ENCODE measurements at places on chromosomes 2 and 18.

DNA sequence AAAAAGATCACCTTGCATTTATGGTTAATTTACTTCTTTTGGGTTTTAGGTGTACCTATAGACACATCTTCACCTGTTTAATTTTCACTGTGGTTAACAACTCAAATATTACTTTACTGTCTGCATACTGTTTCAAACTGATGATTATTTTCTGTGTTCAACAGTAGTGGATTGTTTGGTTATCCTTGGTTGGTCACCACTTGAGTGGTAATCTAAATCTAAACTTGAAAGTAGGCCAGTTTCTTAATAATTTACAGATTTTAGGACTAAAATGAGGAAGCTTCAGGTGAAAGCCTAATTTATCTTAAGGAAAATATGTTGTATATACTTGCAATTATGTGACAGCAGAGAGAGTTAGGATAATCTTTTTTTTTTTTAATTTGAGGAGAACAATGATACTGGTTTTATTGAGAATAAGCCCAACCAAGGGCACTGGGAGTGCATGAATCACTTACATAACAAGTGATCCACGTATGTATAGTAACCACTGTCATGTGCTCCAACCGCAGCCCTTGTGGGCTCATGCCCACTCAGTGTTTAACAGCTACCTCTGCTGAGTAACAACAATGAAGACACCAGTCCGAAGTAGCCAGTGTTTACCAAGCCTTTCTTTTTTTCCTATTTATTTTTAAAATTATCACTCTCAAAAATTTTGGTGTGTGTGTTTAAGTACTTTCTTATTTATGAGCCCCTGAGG, 31.0 kb upstream of the WDSUB1 start:
- DNase-seq, result no peak

DNA sequence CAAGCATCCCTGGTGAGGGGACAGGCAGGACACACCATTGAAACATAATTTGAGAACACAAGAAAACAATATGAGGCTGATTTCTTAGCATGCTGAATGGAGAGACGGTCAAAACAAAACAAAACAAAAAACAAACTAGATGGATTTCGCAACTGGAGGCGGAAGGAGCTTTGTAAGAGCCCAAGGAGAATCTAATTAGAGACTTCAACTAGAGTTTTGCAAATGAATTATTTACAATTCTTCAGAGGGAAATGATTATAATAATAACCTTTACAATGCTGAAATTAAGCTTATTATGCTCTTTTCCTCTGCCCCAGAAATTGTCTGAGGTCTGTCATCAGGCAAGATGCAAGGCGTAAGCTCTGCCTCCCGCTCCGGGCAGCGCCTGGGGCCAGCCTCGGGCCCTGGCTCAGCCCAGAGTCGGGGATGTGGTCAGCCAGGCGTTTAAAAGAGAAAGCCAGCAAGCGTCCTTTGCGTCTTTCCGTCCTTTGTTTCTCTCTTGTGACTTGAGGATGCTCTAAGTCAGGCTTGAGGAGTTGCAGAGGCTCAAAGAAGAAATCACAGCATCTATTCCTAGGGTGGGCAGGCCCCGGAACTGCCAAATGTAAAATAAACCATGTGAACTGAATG, 139.6 kb downstream of the TWIST2 start:
- DNase-seq, result no peak

DNA sequence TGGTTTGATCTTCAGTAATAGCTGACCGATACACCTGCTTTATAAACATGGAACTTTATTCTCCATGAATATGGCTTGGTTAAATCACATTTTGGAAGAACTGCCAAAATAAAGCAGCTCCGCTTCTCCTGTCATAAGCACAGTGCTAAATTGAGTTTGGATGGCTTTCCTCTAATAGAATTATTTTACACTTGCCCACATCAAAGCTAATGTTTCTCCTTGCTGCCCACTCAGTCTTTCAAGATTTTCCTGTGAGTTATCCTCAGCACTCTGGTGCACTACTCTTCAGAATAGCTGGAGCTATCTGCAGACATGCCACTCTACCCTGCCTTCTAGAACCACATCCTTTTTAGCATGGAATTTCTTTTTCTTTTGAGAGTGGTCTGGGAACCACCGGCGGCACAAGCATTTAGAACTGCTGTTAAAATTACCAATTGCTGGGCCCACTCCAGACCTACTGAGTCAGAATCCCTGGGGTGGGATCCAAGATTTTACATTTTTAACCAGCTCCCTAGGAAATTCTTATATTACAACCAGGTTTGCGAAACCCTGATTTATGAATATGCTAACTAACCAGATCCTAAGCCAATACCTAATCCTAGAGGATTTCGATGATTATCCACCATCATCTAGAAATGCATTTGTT, 283.3 kb downstream of the AFF3 start:
- no peak for DNase-seq

GRCh38 chr2:94869131-94869530, 2.1 kb upstream of the TEKT4 start:
- DNase-seq, result no peak

- DNase-seq, result no peak
Measured at GRCh38 chr2:74001781-74002504, 17.2 kb downstream of the TET3 start.

- no peak for DNase-seq
Measured at GRCh38 chr2:27431395-27431794, 3.0 kb downstream of the NRBP1 start.

- DNase-seq, result no peak
Measured at GRCh38 chr2:159026170-159026569, 57.7 kb downstream of the TANC1 start.

DNA sequence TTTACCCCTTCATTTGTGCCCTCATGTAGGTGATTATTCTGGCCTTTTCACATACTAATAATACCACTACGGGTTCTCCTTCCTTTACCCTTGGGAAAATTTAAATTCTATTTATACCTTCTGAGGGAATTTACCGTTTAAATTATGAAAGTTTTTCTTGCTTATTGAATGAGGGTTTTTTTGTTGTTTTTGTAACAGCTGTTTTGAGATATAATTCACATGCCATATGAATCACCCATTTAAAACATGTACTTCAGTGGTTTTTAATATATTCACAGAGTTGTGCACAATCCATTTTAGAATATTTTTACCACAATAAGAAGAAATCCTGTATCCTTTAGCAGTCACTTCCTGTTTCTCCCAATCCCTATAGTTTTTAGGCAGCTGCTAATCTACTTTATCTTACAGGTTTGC, 54.7 kb downstream of the EML4 start:
- no peak for DNase-seq

- no peak for DNase-seq
Measured at GRCh38 chr2:96146881-96147592, 1.8 kb upstream of the DUSP2 start.

- no peak for DNase-seq
Measured at GRCh38 chr2:124353656-124354055, 328.6 kb downstream of the CNTNAP5 start.

DNA sequence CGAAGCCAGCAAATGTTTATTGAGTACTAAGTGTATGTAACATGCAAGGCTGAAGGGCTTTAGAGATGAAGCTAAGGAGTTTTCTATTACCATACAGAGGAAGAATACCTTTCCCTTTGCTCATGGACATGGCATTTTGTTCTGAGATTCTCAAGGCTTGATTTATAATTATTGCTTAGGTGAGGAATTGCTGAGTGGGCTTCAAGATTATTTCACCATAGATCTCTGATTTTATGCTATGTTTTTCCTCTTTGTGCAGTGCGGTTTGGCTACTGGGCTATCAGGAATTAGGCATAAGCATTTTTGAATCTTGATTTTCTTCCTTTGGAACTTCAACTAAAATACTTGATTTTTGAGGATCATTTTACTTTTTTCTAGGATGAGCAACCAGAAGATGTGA, 42.5 kb downstream of the VRK2 start:
- DNase-seq, result no peak

GRCh38 chr2:233060501-233060979, 398 bp downstream of the INPP5D start:
- DNase-seq, result no peak

DNA sequence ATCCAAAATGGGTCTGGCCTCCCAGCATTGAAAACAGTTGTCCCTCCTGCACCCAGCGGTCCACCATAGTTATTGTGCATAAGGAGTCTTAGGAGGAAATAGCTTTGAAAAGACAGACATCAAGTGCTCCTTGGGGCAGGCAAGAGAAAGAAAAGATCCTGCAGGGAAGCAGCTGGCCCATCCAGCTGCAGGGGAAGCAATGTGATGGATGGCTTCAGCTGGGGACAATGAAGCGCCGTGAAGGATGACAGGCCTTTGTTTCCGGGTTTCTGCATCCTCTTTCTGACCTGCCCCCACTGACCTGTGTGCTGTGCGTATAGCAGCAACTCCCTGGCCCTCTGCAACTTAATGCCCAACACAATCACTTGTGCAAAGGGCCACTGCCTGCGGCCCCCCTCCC, 142.9 kb upstream of the NCKAP5 start:
- DNase-seq, result no peak

All from activated gamma-delta T cell (primary cell).